ENCODE measurements at places on chromosomes 3 and 15.

DNA sequence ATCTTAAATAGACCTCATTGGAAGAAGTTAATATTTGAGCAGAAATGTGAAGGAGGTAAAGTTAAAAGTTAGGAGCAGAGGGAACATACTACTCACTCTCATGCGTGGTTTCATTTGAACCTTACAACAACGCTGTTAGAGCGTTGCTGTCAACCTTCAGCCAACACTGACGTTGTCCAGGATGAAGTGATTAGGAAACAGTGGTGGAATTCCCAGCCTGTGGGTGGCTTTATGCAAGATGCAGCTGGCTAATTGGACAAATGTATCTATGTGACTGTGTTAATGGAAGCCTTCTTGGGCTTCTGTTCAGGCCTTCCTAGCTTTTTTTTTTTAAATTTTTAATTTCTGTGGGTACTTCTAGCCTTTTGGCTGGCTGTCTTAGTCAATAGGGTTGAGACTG is 40.5 kb downstream of the PTPRG start:
- no peak for DNase-seq

DNA sequence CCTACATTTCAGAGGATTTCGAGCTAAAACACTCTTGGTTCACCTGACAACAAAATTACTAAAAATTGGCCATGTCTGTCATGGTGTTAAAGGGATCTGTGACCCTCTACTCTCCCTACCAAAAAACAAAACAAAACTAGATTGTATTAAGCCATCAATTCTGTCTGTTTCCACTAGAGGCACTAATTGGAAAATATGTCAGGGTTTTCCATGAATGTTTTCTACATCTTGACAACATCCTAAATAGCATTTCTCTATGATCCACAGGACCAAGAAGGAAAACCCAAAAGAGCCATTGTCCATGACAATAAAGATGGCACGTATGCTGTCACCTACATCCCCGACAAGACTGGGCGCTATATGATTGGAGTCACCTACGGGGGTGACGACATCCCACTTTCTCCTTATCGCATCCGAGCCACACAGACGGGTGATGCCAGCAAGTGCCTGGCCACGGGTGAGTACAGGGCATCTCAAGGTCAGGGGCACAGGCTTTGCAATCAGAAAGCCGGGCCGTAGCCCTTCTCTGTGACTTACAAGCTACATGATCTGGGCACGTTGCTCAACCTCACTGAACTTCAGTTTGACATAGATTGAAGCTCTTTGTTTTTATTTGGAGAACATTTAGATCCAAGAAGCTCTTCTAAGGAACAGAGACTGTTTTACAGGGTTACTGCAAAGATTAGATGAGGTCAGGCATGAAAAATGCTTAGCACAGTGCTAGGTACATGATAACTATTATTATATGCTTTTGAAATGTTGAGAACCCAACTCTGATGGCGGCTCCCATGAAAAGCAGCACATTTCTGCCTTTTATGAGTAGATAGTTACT is 74.8 kb downstream of the DNASE1L3 start:
- DNase-seq: no peak

GRCh38 chr3:124361566-124361965 is 368.7 kb upstream of the UMPS start:
- DNase-seq: no peak

- DNase-seq: no peak
Measured at GRCh38 chr15:33242669-33243191, 48.2 kb upstream of the FMN1 start.

- no peak for DNase-seq
Measured at GRCh38 chr15:82881747-82882146, 70.8 kb downstream of the HOMER2 start.

DNA sequence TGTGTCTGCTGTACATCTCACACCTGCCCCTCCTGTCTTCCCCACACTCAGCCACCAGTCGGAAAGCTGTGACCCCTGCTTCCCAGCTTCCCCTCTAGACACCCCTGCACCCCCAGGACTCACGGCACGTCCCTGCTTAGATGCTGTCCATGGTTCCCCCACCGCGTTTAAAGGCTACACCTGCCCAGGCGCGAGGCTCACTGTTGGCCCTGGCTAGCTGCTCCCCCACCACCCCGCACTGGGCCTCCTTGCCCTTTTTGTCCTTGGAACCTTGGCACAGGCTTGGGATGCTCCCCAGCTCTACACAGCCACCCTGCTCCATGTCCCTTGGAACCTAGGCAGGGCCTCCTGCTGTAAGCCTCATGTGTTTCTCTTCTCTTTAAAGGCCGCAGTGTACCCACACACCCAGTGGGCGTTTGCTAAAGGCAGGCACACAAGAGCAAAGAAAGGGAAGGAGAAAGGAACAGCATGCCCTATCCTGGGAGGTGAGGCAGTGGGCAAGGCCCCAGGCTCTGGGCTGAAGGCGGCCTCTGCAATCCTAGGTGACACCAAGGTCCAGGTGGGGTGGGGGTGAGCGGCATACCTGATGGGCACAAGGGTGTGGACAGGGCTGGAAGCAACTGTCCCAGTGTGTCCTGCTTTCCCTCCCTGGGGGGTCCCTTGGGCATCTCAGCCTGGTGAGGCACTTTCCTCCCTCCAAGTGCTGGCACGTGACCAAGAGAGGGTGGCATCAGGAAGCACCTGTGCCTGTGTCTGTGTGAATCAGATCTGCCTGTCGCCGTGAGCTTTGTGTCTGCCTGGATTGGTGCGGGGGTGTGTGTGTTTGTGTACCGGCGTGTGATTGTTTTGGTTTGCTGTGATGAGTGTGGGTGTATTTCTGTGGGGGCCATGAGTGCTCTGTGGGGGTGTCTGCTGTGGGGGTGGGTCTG is 54.4 kb downstream of the TPRA1 start:
- DNase-seq: no peak

GRCh38 chr15:49693498-49693897 is 72.7 kb downstream of the DTWD1 start:
- DNase-seq: no peak

- no peak for DNase-seq
Measured at GRCh38 chr3:42672515-42672914, 12.8 kb upstream of the KLHL40 start.

DNA sequence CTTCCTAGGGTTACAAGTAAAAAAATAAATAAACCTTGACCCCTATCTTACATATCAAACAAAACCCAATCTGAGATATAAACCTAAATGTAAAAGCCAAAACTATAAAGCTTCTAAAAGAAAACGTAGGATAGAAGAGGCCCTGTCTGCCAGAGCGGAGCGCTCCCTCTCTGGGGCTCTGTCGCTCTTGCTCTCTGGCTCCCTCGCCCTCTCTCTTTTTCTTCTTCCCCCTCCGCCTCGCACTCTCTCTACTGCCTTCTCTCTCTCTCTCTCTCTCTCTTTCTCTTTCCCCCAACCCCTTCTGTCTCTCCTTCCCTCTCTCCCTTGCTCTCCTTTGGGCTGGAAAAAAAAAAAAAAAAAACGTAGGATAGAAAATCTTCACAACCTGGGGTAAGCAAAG is 21.6 kb downstream of the RYK start:
- no peak for DNase-seq

DNA sequence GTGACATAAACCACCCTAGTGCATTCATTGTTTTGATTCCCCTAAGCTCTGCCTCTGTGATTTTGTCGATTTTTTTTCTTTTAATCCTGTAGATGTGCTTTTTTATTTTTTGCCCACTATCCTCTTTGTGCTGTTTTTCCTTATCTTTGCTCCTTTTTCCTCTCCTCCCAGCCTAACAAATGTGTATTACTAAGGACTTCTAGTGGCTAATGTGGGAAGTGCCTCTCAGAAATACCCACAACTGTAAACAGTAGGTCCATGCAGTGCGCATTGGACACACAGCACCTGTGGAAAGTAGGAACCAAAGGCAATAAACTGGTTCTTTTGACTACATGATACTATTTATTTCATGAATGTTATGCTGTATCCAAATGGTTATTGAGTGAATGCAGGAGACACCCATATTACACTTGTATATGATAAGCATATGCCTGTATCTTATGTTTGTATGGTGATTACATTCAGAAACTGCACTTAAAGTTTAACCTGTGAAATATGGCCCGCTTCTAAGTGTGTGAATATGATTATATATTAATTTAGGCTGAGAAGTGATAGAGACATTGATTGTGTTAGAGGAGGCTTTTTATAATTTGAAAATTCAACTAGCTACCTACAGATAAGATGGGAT is 147.8 kb downstream of the PLCL2 start:
- no peak for DNase-seq

DNA sequence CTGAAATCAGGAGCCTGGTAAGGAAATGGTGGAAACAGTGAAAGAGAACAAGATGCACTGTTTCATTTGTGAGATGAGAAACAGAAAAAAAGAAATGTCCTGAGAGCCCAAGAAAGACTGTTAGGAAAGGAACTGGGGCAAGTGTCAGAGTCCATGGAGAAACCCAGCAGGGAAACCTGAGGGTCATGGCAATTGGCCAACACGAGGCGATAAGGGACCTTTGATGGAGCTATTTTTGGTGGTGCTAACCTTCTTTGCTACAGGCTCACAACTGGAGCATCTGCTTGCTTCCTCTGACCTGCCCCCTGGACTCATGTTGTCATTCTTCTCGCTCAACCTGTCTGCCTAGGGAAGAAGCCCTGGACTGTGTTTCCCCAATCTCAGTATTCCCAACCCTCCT is 4.2 kb upstream of the TMEM41A start:
- DNase-seq: no peak

- no peak for DNase-seq
Measured at GRCh38 chr3:48297111-48297810, 36.2 kb downstream of the SPINK8 start.

- no peak for DNase-seq
Measured at GRCh38 chr3:172077197-172077757, 37.9 kb downstream of the FNDC3B start.

- DNase-seq: no peak
Measured at GRCh38 chr15:43253431-43254403, 13.0 kb downstream of the TGM5 start.

DNA sequence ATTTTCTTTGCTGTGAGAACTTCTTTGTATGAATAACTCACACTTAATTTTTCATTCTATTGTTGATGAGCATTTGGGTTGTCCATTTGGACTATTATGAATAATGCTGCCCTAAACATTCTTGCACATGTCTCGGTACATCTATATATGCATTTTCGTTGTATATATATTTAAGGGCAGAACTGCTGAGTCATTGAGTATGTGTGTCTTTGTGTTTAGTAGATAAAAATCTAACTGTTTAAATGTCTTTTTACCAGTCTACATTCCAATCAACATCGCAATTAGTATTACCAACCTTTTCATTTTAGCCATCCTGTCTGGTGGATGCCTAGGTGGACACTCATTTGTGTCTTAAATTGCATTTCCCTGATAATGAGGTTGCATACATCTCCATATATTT is 144.4 kb downstream of the UACA start:
- no peak for DNase-seq

GRCh38 chr3:170222647-170223541 is 670 bp downstream of the PRKCI start:
- no peak for DNase-seq

DNA sequence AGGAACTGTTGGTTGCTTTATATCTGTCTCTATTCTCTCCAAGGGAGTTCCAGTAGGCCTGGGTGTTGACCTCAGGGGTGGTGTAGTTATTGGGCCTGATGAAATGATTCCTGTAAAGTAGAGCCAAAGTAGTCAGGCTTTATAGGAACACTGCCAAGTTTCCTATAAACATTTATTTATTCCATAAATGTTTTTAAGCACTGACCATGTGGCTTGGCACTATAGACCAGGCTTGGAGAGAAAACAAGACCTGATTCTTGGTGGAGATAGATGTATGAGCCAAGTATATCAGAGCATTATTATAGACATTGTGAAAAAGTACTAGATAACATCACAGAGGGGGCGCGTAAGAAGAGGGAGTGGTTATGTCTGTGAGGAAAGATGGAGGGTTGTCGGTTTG is 65.9 kb downstream of the TFG start:
- DNase-seq: no peak

DNA sequence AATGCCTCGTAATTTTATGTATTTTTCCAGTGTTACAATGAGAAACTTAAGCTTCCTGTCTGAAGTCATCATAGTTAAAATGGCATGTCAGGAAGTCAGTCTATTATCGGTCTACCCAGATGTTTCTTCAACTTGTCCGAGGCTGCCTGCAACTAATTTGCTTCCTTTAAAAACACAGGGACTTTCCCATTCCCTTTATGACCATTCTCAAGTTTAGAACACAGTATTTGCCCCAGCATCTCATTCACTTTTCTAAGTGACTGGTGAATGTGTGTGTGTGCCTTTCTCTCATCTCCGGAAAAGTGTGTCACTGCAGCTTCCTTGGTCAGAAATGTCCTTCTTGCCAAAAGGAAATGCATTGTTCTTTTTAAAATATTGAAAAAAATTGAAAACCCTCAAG is 466.6 kb downstream of the RAP2B start:
- no peak for DNase-seq

DNA sequence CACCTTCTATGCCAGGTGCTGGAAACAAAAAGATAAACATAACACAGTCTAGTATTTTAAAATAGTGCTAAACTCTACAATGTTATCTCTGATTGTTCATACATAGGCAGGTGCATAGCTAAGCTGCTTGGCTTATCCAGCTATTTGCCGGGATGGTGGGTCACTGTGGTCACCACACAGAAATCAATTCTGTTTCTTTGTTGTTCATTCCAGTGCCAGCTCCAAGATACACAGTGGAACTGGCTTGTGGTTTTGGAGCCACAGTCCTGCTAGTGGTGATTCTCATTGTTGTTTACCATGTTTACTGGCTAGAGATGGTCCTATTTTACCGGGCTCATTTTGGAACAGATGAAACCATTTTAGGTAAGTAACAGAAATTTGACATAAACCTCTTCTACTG is 130.2 kb downstream of the IL1RAP start:
- DNase-seq: no peak

- no peak for DNase-seq
Measured at GRCh38 chr3:115085197-115085865, 61.8 kb downstream of the ZBTB20 start.

- no peak for DNase-seq
Measured at GRCh38 chr3:46677411-46677726, 16.1 kb downstream of the ALS2CL start.

All from stimulated activated CD4-positive, alpha-beta T cell treated with anti-CD3 and anti-CD28 coated beads, TNF-alpha, amount 100 ng/mL, for 4 hours (primary cell).